NCI-H526 treated with DMSO at 0.1 percent for 48 hours (cell line): ENCODE measurements at places on chromosomes 6 and 20.

DNA sequence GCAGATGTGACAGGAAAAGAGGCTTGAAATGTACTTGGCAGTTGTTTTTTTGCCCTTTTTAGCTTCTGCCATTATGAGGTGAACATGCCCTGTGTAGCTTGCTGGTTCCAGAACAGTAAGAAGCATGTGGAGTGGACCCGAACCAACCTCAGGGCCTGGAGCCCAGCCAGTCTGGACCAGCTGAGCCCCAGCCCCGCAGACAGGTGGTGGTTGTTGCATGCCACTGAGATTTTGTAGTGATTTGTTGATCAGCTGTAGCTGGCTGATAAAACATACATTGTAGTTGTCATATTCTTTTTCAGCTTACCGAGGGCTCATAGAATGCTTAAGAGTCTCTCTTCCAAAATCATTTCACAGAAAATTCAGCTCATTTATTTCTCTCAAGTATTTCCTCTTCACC, 182.2 kb downstream of the FARS2 start:
- DNase-seq, result no peak

GRCh38 chr6:35388030-35388429, 45.7 kb downstream of the PPARD start:
- DNase-seq, result no peak

DNA sequence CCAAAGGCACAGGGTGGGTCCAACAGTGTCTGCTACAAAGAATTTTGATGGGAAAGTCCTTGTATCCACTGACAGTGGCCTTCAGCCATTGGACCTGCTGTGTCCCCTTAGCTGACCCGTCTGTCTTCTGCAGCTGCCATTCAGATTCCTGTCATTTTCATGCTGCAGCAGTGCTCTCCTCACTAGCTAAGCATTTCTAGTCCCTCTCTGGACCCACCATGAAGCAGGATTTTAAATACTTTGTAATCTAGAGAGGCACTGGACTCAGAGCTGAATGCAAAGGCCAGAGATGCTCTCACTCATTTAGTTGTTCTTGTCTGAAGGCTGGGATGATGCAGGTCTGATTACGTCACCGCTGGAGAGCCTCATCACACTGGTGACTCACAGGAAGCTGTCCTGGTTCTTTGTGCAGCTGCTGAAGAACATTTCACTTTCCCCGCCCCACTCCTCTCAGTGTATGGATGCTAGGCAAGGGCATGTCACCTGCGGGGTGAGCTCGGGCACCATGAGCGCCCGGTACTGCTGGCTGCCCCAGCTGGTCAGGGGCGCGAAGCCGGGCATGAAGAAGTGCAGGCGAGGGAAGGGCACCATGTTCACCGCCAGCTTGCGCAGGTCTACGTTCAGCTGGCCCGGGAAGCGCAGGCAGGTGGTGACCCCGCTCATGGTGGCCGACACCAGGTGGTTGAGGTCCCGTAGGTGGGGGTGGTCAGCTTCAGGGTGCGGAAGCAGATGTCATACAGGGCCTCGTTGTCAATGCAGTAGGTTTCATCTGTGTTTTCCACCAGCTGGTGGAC, 19.4 kb upstream of the TUBB2A start:
- DNase-seq, result no peak

GRCh38 chr20:48547664-48548063, 280.1 kb downstream of the PREX1 start:
- no peak for DNase-seq

GRCh38 chr6:85462673-85463072, 12.8 kb downstream of the NT5E start:
- no peak for DNase-seq

GRCh38 chr6:36969240-36969691, 14.7 kb downstream of the PI16 start:
- DNase-seq, result no peak

- DNase-seq, result no peak
Measured at GRCh38 chr20:50996901-50997865, 25.7 kb downstream of the KCNG1 start.

GRCh38 chr6:139600343-139600742, 225.9 kb upstream of the CITED2 start:
- no peak for DNase-seq

DNA sequence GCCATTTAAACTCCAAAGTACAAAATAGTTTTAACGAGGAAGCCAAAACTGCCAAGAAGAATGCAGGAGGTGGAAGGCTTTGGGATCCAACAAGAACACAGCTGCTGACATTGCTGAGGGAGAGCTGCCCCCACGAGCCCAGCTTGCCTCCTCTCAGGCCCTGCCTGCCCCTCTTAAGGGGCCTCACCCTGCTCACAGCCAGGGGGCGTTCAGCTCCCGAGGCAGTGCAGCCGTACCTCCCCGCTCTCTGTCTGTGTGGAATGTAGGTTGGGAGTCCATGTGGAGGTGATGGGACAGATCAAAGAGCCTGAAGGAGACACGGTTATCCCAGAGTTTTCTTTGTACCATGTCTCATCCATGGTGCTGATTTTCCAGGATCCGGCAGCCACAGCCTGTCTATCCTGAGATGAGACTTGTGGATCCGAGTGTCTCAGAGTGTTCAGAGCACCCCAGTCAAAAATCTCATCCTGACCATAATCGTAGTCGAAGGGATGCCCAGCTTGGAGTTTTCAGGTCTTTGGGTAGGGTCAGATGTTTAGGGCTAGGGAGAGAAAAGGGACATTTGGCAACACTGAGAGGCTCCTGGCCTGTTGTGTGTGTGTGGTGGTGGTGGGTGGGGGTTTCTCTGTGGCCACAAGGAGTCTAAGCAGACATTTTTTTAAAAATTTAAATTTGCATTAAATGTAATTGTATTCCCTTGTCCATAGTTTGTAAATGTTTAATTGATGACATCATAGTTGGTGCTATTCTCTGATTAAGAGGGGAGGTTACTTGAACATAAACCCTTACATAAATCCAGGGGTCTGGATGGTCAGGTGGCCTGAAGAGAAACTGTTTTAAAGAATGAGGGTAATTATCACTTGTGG, 111.4 kb upstream of the CLDN20 start:
- DNase-seq, result no peak

- no peak for DNase-seq
Measured at GRCh38 chr6:42136508-42137193, 5.8 kb downstream of the C6orf132 start.

DNA sequence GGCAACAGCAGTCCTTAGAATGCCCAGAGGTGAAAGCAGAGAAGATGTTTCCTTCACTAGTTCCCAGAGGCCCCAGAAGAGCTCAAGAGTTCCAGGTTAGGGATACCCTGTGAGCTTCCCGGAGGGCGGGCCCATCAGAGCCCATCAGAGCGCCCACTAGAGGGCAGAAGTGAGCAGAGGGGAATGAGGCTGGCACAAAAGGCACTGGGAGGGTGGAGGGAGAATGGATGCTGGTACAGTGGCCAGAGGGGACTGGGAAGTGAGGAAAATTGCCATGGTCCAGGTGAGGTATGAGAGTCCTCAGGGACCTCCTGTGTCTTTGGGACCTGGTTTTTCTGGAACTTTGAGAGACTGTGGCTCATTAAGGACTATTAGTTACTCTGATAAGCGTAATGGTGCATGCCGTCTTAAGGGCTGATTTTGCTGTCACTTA, 57.3 kb downstream of the LINC00237 start:
- DNase-seq, result no peak
